ENCODE measurements at places on chromosomes 5 and 9.

- no peak for DNase-seq
Measured at GRCh38 chr5:163433271-163433670, 4.1 kb upstream of the CCNG1 start.

- DNase-seq: no peak
Measured at GRCh38 chr5:6713274-6714225, at the start of gene TENT4A. Gene TENT4A, plus strand, starts transcription at chr5:6713432. Its CDS starts 552 bp downstream, at chr5:6713984.

- DNase-seq: no peak
Measured at GRCh38 chr5:168434746-168435321, 51.4 kb upstream of the RARS1 start.

- DNase-seq: no peak
Measured at GRCh38 chr5:97231025-97231636, 48.1 kb upstream of the RIOK2 start.

GRCh38 chr5:77302653-77303052 is 92.2 kb downstream of the PDE8B start:
- DNase-seq: no peak
